Esophagus muscularis mucosa (tissue), 4 donors: ENCODE measurements at places on chromosomes 16 and 17. TPM values are rescaled to one million over a fixed set of nuclear protein-coding genes. Genes with fewer than 3 reads are reported as not detected.

- H3K4me3 ChIP-seq, result peak overlapping the region; percentile 55
- DNase-seq, result no peak
- no peak overlapping the region for H3K27ac ChIP-seq
- H3K4me1 ChIP-seq, result peaks cover 22% of the 10 kb centered on the region
These were observed 850 bp downstream of the PPM1E start for GRCh38 chr17:58756246-58757161.

GRCh38 chr17:39092692-39093230, 58.7 kb downstream of the PLXDC1 start:
- no peaks in the 10 kb centered on the region for H3K27me3 ChIP-seq
- no peak overlapping the region for H3K4me3 ChIP-seq
- H3K4me1 ChIP-seq, result peaks cover 25% of the 10 kb centered on the region
- no peak for DNase-seq

GRCh38 chr16:54346041-54346440, 59.5 kb upstream of the IRX3 start:
- no peak overlapping the region for H3K4me3 ChIP-seq
- no peak overlapping the region for H3K27ac ChIP-seq
- H3K36me3 ChIP-seq, result no peaks in the 10 kb centered on the region
- H3K27me3 ChIP-seq, result no peaks in the 10 kb centered on the region

GRCh38 chr16:29806641-29807425, 504 bp downstream of the MAZ start:
- H3K36me3 ChIP-seq, result no peaks in the 10 kb centered on the region
- peak overlapping the region; percentile 66 for H3K4me3 ChIP-seq
- peaks cover 52% of the 10 kb centered on the region for H3K4me1 ChIP-seq
- no peak for DNase-seq
- peak overlapping the region; percentile 95 for H3K27ac ChIP-seq

GRCh38 chr16:2857451-2858244, at the start of gene PRSS22:
Gene PRSS22 (minus strand): TSS chr16:2858170. CDS start chr16:2858104, 66 bp downstream.
- DNase-seq, result no peak
- no peaks in the 10 kb centered on the region for H3K4me1 ChIP-seq
- no peaks in the 10 kb centered on the region for H3K36me3 ChIP-seq
- no peak within 1 kb of the TSS for H3K27ac ChIP-seq
- no peaks in the 10 kb centered on the region for H3K27me3 ChIP-seq
- H3K4me3 ChIP-seq, result no peak within 1 kb of the TSS

USH1G gene
- total RNA-seq, result not detected

ZSCAN10 gene
- total RNA-seq, result not detected
